Right cardiac atrium (tissue), 5 donors: ENCODE measurements at places on chromosomes 3 and 15. TPM values are rescaled to one million over a fixed set of nuclear protein-coding genes. Genes with fewer than 3 reads are reported as not detected.

GRCh38 chr3:69122403-69122802 is at the start of gene LMOD3:
Gene LMOD3, minus strand, starts transcription at chr3:69122595. Its CDS starts 209 bp downstream, at chr3:69122386.
- DNase-seq: no peak

GRCh38 chr3:71152892-71153265 is 430.6 kb downstream of the FOXP1 start:
- DNase-seq: no peak

DNA sequence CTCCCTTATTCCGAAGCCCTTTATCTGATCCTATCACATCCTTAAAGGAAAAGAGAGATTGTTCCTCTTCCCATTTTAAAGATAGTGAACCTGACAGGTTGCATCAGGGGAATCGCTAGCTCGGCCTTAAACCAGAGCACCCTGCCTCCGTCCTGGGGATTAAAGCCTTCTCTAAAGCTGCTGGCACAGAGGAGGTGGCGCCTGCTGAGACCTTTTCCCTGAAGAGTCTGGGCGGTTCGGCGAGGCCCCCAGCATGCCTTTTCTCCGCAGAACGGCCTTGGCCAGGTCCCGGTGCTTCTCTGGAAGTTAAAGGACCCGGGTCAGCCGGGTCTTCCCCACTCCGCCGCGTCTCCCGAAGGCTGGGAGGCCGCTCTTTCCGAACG is 593 bp downstream of the FAM219B start:
- DNase-seq: no peak

SOX2 gene
- 1.0 TPM for polyA plus RNA-seq

DNA sequence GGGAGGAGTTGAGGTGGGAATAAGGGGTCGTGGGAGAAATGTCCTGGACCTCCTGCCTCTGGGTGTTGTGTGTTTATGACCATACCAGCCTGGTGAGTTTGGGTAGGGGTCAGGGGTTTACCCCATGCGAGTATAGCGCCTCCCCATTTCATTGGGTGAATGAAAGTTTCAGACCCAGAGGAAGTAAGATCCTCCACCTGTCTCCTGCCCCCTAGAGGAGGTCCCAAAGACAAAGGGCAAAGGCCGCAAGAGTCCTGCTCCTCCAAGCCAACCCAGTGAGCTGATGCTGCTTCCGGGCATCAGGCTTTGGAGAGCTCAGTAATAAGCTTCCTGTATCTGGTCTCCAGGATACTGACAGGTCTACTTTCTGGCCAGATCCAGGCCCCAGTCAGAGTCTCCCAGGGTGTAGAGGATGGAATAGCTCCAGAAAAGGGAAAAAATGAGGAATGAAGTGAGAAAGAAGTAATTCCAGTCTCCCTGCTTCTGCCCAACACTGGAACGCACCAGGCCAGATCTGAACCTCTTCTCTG is 6.4 kb upstream of the TBC1D21 start:
- DNase-seq: no peak

- peak; percentile 66 for DNase-seq
These were observed 11.2 kb downstream of the PPCDC start for GRCh38 chr15:75034615-75035014.

GRCh38 chr3:169515132-169515531 is 148.4 kb downstream of the MECOM start:
- DNase-seq: no peak

BNC1 gene
- 0.34 TPM for polyA plus RNA-seq

C3orf70 gene
- 1.7 TPM for polyA plus RNA-seq

DNA sequence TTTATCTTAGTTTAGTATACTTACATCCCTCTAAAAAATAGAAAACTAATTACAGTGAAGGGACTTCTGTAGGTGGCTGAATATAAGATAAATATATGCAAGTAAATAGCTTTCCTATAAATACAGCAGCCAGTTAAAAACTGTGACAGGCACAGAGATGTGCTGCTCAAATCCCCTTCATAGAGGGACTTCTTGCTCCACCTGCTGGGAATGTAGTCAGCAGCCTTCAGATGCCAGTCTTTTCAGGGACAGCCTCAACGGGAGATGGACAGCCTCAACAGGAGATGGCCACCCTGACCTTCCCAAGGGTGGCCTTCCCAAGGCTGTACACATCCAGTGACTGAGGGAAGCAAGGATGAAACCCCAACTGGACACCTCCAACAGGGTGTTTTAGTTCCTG is 15.7 kb upstream of the PRR23E start:
- no peak for DNase-seq

GUCA1C gene
- not detected for polyA plus RNA-seq

GRCh38 chr3:128083980-128084674 is 31.9 kb downstream of the SEC61A1 start:
- DNase-seq: no peak

DNA sequence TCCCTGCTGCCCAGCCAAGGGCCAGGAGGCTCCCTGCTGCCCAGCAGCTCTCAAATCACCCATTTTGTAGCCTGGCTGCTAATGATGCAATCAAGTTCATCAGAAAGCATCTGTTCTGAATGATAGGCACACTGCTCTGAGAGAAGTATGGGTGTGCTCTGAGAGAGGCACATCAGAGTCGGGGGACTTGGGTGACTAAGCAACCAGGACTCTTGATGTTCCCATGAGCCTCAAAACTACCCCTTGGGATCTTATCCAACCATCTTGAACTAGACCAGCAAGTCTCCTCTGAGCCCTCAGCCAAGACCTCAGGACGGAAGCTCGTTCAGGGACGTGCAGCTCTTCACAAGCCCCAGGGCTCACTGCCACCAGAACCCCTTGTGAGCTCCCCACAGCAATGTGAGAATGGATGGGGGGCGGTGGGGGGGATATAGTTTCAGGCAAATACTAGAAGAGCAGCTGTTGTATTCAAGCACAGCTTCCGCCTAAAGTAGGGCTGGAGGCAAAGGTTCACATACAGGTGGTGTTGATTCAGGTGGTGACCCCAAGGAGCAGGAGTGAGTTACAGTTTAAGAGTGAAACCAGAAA is 52.2 kb upstream of the HES1 start:
- no peak for DNase-seq

GRCh38 chr15:39657668-39658067 is 76.8 kb downstream of the THBS1 start:
- DNase-seq: no peak

P2RY1 gene
- 1.1 TPM for polyA plus RNA-seq

DNA sequence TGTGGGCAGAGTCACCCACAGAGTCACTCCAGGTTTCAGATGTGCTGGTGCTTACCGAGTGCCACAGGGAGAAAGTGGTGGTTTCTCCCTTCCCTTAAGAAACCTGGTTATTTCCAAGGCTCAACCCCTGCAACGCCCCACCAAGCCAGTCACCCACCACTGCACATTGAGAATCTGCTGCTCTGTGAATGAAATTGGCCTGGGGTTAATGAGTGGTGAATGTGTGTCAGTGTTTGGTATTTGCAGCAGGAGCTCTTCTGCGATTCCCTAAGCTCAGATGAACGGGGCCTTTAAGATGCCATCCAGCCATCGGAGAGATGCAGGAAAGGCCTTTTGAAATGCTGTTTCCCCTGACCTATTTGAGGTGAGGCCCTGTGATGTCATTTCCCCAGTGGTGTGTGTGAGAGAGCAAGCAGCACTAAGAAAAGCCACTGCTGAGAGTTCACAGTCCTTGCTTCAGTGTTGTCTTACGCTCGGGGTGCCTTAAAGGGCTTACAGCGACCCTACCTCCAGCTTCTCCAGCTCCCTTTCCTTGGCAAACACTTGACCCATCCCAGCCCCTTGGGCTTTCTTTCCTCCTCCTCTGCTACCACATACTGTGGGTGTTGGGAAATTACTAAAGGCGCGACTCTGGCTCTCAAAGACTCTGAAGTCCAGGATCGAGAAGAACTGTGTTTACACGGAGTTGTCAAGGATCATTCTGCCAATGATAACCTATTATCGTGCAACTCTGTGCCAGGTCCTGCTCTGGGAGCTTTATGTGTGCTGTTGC is 68.9 kb downstream of the SMAD3 start:
- DNase-seq: no peak

DNA sequence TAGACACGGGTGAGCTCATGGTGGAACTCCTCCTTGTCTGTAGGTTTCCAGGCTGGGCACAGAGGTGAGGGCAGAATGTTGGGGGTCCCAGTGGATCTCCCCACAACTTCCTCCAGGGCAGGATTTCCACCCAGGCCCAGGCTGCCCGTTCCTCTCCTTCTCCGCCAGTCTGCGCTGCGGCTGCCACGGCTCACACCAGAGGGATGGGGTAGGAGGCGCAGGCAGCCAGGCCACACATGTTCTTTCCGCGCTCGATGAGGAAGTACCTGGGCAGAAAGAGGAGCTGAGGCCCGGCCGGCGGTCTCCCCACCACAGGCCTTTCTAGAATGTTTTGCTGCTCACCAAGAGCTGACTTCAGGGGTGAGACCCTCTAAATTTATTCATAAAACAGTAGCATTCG is 22.9 kb downstream of the CTSH start:
- no peak for DNase-seq

- no peak for DNase-seq
These were observed 23.1 kb downstream of the FGD5 start for GRCh38 chr3:14841836-14842235.

DNA sequence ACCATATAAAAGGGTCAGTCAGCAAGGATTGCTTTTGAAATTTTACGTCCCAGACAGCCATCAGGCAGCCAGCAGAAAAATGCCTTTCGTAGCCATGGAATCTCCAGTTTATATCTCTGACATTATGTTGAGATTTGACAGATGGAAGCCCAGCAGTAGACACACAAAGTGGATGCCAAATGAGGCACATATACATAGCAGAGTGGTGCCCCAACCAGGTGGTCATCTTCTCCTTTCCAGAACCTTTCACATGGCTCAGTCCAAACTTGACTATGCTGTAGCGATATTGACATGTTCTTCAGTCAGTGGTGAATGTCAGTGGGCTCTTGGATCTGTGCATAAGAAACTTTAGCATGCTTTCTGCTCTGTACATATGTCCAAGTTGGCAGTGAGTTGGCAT is 123.3 kb upstream of the GBE1 start:
- no peak for DNase-seq

DNA sequence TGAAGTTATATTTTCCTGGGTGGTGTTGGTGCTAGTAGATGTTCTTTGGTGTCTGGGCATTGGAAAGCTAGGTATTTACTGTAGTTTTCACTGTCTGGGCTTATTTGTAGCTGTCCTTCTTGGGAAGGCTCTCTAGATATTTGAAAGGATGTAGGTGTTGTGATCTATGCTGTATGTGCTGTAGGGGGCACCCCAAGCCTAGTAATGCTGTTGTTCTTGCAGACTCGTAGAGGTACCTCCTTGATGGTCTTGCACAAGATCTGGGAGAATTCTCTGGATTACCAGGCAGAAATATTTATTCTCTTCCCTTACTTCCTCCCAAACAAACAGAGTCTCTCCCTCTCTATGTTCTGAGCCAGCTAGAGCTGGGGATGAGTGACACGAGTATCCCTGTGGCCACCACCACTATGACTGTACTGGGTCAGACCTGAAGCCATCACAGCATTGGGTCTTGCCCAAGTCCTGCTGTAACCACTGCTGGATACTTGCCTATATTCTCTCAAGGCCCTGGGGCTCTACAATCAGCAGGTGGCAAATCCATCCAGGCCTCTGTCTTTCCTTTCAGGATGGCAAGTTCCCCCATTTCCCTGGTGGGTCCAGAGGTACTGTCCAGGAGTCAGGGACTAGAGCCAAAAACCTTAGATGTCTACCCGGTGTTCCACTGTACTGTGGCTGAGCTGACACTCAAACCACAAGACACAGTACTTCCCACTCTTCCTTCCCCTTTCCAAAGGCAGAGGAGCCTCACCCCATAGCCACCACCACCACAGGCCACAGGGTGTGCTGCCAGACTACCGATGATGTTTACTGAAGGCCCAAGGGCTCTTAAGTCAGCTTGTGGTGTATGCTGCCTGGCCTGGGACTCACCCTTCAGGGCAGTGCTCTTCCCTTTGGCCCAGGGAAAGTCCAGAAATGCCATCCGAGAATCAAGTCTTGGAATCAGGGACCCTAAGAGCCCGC is 195.2 kb upstream of the DPPA4 start:
- DNase-seq: peak; percentile 22

- DNase-seq: no peak
These were observed 302.1 kb downstream of the ZPLD1 start for GRCh38 chr3:102736975-102737304.

DNA sequence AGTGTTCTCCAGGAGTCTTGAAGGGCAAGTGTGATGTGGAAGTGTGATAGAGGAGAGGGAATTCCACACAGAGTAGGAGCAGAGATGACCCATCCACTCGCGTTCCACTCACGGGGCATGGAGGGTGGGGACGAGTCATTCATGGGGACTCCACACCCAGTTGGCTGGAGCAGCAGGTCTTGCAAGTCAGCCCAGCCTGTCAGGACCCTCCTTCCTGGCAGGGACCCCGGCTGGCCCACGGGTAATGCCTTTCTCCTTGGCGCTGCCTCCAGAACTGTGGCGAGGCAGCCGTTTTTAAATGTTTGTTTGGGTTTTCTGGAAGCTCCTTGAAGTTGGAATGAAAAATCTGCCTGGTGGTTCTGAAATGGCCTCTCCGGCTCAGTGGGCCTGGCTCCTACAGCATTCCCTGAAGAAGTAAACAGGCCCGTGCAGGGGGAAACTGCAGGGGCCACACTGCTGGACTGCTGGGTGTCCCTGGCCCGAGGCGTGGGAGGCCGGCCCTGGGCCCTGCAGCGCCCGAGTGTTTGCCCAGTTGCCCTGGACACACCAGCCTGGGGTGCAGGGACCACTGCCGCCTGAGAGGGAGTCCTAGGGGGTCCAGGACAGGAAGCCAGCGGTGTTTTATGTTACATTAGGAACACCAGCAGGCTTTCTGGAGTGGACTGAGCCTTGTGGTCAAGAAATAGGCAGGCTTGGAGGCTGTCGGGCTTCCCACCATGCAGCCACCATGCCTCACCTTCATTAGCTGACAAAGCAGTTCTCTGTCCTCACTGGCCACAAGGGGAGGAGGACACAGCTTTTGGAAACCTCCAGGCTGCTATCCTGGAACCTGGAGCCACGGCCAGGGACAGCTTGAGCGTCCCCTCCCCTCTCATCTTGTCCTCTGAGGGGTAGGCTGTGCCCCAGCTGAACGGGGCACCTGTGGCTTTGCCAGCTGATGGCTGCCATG is 61.3 kb downstream of the CEMIP start:
- peak; percentile 70 for DNase-seq

DNA sequence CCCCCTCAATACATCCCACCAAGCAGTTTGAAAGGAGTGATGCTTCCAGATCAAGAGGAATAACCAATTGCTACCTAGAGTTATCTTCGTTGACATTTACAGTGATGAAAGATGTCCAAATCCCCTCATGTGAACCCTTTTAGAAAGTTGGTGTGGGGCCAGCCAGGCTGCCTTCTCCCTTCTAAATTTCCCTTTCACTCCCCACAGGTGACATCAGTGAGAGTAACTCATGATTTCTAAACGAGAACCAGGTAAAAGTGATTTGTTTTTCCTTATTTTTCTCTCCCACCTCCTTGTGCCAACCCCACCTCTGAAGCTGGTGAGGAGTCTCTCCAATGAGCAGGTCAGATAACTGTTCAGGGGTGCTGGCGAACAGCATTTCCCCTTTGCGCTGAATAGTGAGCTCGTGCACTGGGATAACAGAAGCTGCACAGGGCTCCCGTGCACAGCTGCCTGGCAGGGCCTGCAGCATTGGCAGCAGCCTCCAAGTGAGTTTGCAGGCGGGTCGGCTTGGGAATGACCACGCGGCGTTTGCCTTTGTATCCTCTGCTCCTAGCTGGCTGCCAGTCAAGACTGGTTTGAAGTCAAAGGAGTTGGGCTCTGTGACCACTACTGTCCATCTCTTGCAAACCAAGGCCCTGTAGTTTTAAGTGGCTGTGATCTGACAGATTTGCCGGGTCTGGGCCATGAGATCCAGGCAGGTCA is 70.2 kb upstream of the CORO2B start:
- DNase-seq: peak; percentile 71
